Daoy (cell line): ENCODE measurements at places on chromosomes 6 and 20. TPM values are rescaled to one million over a fixed set of nuclear protein-coding genes. Genes with fewer than 3 reads are reported as not detected.

- peak; percentile 67 for DNase-seq
These were observed at the start of gene ADGRG6 for GRCh38 chr6:142301651-142302391. ADGRG6 (plus strand) TSS chr6:142302007; CDS start chr6:142302330, 323 bp downstream.

Gene RAET1L
- 0.36 and 1.1 TPM in 2 replicates for total RNA-seq

DNA sequence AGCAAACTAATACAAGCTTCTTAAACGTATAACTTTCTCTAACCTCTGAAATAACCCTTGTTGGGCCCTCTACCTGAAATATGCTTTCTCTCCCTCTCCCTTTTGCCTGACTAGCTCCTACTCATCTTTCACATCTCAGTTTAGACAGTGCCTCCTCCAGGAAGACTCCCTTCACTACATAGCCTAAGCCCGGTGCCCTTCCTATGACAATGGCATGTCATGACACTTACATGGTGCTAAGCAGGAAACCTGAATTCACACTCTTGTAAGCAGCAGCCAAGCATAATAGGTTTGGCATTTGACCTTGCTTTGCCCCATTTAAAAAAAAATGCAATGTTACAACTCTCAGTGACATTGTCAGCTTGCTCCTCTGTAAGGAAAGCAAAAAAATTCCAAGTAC lies 33.1 kb upstream of the FBXL4 start:
- no peak for DNase-seq

GRCh38 chr6:53831936-53832660 lies 37.3 kb downstream of the LRRC1 start:
- DNase-seq = no peak

DNA sequence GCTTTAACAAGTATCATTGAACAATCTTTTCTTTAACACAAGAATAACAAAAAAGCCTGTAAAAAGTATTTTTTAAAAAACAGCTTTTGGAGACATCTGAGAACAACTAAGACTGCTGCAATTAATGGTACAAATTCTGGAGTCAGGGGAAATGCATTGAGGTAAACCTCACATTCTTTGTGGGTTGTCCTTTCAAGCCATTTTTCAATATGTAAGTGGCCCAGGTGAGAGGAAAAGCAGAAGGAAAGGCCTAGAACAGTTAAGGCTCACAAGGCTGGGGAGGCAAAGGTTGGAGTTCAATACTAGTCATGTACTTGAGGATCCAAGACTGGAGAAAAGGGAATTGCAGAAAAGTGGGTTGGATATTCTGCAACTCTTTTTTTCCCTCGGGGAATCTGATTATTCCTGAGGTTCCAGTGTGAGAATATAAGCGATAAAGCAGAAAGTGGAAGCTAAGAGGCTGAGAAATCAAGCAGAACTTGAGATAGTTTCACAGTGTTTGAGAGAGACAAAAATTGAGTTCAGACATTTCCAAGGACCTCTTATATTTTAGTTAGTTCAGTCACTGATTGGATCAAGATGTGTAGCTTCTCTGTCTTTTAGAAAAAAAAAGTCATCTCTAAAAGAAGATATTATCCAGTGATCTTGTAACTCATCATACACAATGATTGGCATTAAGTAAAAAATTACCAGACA lies 25.0 kb upstream of the TXLNB start:
- no peak for DNase-seq

Gene PPP1R16B
- total RNA-seq = under 0.01 TPM in 1 of 2 replicates, not detected in the other

DNA sequence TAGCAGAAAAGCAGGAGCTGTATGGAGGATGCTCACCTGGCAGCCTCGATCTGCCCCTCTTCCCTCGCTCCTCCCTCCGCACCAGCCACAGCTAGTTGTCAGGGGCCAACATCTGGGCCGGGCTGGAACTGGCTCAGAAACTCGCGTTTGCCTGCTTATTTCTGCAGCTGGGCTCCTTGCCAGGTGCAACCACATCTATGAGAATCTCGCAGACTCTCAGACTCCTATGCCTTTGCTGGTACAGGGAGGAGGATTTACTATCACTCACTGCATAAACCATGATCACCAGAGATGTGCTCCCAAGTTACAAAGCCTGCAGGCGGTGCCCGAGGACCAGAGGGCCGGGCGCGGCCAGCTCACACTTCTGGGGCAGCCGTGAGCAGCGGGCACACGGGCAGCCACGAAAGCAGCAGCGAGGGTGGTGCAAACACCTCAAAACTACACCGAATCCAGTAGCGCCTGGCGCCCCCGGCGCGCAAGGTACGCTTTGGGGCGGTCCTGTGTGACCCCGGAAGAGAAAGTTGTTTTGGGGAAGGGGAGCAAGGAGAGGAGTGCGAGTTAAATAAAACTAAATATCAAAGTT lies 577 bp upstream of the LRRC1 start:
- peak; percentile 77 for DNase-seq

DNA sequence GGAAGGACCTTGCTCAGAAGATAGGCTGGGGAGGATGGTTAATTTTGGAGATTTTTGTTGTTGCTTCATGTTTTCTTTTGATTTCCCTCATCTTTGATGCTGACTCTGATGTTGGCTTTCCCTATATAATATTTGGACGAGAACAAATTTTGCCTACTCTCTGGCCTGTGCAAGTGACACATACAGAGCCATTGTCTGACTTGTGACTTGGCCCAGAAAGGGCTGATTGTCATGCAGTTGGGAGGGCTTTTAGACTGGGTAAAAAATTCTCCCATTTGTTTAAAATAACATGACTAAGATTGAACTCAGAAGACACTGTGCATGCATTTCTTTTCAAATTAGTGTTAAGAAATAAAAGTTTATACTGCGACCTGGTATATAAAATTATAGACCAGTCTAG lies 98.6 kb upstream of the SUPT3H start:
- no peak for DNase-seq

DNA sequence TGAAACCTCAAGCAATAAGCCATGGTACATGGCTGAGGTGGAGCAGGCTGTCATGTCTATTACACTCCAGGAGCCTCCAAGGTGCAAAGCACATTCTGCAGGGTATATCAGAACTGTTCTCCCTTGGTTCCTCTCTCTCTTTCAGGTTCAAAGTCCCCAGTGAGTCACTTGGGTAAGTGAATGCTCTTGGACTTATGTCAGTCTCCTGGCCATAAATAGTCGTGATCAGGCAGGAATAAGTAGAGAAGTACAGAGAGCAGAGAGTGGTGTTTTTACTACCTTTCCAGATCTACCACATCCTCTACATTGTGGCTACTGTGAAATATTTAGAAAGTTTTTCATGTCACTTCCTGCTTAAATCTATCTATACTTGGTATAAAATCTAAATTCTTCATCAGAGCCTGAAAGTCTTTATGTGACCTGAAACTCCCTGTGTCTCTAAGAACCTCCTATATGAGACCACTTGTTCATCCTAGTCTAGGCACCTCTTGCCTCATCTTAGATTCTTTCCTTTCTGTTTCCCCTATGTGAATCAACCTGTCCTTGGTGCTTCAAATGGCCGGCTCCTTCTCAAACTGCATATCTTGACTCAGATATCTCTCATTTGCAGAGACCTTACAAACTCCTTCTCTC lies 1077.6 kb upstream of the MAP3K7 start:
- no peak for DNase-seq

DNA sequence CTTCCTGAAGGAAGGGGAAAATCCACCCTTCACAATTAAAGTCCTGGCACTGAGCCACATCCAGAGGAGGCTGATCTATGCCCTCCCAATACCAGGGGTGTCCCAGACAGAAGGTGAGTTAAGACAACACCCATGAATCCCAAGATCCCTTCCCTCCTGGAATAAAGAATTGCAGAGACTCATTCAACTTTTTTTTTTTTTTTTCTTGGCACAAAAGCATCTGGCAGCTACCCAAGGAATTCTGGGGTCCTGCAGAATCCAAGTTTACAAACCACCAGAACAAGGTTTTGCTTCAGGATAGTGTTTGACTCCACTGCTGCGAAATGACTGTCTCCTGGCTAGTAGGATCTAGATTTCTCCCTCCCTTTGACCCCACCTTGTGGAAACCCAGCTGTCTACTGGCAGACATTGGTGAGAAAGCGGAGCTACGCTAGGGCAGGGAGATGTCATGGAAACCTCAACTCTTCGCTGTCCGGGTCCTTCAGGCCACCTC lies 37.4 kb downstream of the JAG1 start:
- no peak for DNase-seq

Gene SRSF12
- total RNA-seq = 0.36 and 0.51 TPM in 2 replicates

- no peak for DNase-seq
These were observed 12.4 kb upstream of the MAK start for GRCh38 chr6:10850728-10851127.
